ENCODE measurements at places on chromosomes 2 and 18. TPM values are rescaled to one million over a fixed set of nuclear protein-coding genes. Genes with fewer than 3 reads are reported as not detected.

The ANKRD12 gene
- 34.4 TPM for polyA plus RNA-seq

The POU3F3 gene
- not detected for polyA plus RNA-seq

The HIBCH gene
- polyA plus RNA-seq, result 50.4 TPM

The MATN3 gene
- 12.3 TPM for polyA plus RNA-seq

The MAL gene
- 1.2 TPM for polyA plus RNA-seq

The HOXD11 gene
- polyA plus RNA-seq, result not detected

The IL36RN gene
- polyA plus RNA-seq, result not detected

The TRIM43 gene
- not detected for polyA plus RNA-seq

The BOK gene
- 24.1 TPM for polyA plus RNA-seq

The SPATS2L gene
- polyA plus RNA-seq, result 95.5 TPM

The LAMA1 gene
- 5.9 TPM for polyA plus RNA-seq

The SETBP1 gene
- 21.1 TPM for polyA plus RNA-seq

The PFN4 gene
- polyA plus RNA-seq, result 3.2 TPM

The DCC gene
- polyA plus RNA-seq, result 4.5 TPM

The TLX2 gene
- polyA plus RNA-seq, result 0.07 TPM

The MARCHF4 gene
- 0.24 TPM for polyA plus RNA-seq

The ATP6V1C2 gene
- polyA plus RNA-seq, result 2.9 TPM

The MYO3B gene
- polyA plus RNA-seq, result 3.1 TPM

The VRK2 gene
- polyA plus RNA-seq, result 25.7 TPM

The C2orf66 gene
- 0.40 TPM for polyA plus RNA-seq

The RAB6C gene
- not detected for polyA plus RNA-seq

The CDH7 gene
- 1.8 TPM for polyA plus RNA-seq

The MEIS1 gene
- polyA plus RNA-seq, result 145 TPM

The IKZF2 gene
- 15.5 TPM for polyA plus RNA-seq

The RIOK3 gene
- 76.9 TPM for polyA plus RNA-seq

The TSHZ1 gene
- polyA plus RNA-seq, result 31.4 TPM

The KIAA1328 gene
- 26.4 TPM for polyA plus RNA-seq

The DYNAP gene
- polyA plus RNA-seq, result not detected

The SPP2 gene
- polyA plus RNA-seq, result 0.27 TPM

The LRATD1 gene
- 12.0 TPM for polyA plus RNA-seq

The RSAD2 gene
- 4.7 TPM for polyA plus RNA-seq

The ADGRF3 gene
- polyA plus RNA-seq, result 1.9 TPM

The AGXT gene
- 0.18 TPM for polyA plus RNA-seq

The SLC40A1 gene
- polyA plus RNA-seq, result 249 TPM

The RETSAT gene
- 28.2 TPM for polyA plus RNA-seq

The CD302 gene
- 60.7 TPM for polyA plus RNA-seq

The C2orf49 gene
- polyA plus RNA-seq, result 26.9 TPM

The BOD1L2 gene
- not detected for polyA plus RNA-seq

The IL1RN gene
- 0.43 TPM for polyA plus RNA-seq

The NPAS2 gene
- 37.8 TPM for polyA plus RNA-seq

The TMEM17 gene
- polyA plus RNA-seq, result 4.9 TPM

The SPR gene
- polyA plus RNA-seq, result 6.4 TPM

The FBXO15 gene
- 4.8 TPM for polyA plus RNA-seq

The C1QL2 gene
- 0.09 TPM for polyA plus RNA-seq

The CCDC150 gene
- polyA plus RNA-seq, result 9.9 TPM

The TEKT4 gene
- 2.8 TPM for polyA plus RNA-seq

The TSPYL6 gene
- polyA plus RNA-seq, result 0.08 TPM

The UGT1A4 gene
- polyA plus RNA-seq, result not detected

The DSG1 gene
- 0.06 TPM for polyA plus RNA-seq

The OTOF gene
- 0.20 TPM for polyA plus RNA-seq

The TUBA3E gene
- 0.31 TPM for polyA plus RNA-seq

The CAPG gene
- 59.9 TPM for polyA plus RNA-seq

The PLCD4 gene
- 11.3 TPM for polyA plus RNA-seq

The CPO gene
- polyA plus RNA-seq, result 0.40 TPM

The SERPINB13 gene
- polyA plus RNA-seq, result not detected

The TRAPPC12 gene
- 78.9 TPM for polyA plus RNA-seq
